ENCODE measurements at places on chromosomes 11 and 22.

- DNase-seq: no peak
Observed at GRCh38 chr22:42317691-42318547, 47.5 kb upstream of the TCF20 start.

DNA sequence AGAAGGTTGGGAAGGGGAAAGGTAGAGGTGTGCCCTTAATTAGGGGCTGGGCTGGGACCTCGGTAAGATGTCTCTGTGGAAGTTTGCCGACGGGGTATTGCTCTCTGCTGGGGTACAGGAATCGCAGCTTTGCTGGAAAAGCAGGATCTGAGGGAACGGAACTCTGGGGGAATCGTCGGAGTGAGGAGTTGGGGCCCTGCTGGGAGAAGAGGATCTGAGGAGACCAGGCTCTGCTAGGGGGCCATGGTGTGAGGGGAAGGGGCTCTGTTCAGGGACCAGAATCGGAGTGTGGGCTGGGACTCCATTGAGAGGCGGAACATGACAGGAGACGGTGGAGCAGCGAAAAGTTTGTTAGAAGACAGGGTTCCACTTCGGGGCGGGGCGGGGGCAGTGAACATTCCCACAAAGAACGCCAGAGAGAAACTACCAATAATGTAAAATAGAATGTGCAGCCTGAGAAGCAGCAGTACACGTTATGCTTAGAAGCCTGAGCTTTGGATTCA is 456 bp downstream of the AAMDC start:
- no peak for DNase-seq

- DNase-seq: no peak
Observed at GRCh38 chr11:129728581-129728980, 87.1 kb upstream of the TMEM45B start.

- peak; percentile 37 for DNase-seq
Observed at GRCh38 chr11:122863704-122864326, 18.7 kb upstream of the JHY start.

DNA sequence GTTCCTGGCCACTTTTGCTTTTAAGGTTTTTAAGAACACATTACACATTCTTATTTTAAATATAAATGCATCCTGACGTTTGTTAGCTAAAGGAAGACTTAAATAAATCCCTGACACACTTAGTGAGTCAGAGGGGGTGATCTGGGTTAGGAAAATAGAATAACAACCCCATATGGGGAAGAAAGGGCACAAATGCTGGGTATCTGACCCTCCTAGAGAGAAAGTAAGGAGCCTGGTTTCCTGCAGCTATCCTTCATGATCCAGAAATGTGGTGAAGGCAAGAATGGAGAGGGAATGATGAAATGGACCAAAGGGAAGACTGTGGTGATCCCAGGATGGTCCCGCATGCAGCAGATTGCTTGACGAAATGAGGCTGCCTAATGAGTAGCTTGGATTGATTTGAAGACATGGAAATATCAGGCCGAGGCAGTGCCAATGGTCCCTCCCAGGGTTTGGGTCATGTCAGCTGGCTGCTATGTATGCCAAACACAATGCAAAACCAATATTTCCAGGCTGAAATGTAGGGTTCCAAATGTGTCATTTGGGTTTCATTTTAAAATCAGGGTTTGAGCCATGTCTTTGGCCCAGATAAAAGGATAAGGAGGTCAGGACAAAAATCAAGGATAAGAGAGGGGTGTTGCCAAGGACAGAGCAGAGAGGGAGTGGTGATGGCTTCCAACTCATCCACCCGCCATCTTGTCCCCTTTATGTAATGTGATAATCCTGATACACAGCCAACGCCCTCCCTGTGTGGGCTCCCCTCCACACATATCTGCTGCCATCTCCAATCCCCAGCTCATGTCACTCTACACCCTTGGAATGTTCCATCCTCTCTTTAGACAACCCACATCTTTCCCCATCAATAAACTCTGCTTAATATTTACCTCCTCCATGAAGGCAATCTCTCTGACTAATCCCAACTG is 135.1 kb upstream of the PITPNB start:
- no peak for DNase-seq
